Panc1 (cell line): ENCODE measurements at places on chromosomes 16 and 17.

- no peak for DNase-seq
Measured at GRCh38 chr16:31458073-31458843, 1.0 kb upstream of the ARMC5 start.

DNA sequence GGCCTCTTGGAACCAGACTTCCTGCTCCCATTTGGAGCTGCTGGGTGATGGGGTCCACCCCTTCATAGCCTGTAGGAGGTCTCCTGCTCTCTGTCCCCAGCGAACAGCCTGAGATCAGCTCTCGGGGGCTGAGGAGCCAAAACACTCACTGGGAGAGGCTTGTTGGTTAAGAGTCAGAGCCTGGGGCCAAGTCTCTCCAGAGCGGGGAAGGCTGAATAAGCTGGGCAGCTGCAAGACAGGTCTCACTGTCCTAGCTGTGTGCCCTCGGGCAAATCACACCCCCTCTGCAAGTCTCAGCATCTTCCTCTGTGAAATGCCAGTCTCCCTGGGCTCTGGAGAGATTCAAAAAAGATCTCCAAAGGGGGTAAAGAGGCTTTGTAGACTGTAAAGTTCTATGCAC lies 174.6 kb downstream of the WSCD1 start:
- DNase-seq = no peak

DNA sequence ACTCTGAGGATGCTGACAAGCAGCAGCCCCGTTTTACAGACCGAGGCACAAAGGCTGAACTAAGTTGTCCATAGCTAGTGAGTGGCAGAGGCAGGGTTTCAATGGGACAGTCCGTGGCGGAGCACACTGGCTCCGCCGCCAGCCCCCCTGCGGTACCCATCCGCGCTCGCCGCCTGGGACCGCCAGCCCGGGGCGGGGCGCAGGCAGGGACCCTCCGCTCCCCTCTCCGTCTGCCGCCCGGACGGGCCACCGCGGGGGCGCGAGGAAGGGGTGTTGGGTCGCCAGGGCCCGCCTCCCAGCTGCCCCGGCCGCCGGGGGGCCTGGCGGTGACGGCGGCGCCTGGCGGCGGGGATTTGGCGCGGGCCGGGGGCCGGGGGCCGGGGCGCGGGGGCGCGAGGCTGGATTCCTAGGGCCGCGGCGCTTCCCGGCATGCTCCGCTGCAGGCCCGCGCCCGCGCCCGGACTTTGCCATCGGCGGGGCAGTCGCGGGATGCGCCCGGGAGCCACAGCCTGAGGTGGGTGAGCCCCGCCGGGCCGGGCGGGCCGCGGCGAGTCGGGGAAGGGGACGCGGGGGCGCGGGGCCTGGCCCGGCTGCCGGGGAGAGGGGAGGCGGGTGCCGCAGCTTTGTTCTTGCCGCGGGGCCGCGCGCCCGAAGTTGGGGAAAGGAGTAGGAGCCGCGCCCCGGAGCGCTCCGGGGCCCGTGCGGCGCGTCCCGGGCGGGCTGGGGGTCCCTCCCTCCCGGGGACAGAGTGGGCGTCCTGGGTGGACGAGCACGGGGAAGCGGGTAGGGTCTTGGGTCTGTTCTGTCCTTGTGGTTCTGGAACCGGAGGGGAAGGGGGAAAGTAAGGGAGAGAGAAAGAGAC lies at the start of gene TMEM98:
Gene TMEM98 (plus strand): TSS at position 430 of the 862 bp plus-strand sequence. CDS start 3,376 bp downstream, outside the sequence.
- DNase-seq = no peak

GRCh38 chr16:82888591-82889001 lies 261.8 kb downstream of the CDH13 start:
- DNase-seq = no peak

GRCh38 chr16:4520913-4521312 lies 17.7 kb downstream of the CDIP1 start:
- no peak for DNase-seq

DNA sequence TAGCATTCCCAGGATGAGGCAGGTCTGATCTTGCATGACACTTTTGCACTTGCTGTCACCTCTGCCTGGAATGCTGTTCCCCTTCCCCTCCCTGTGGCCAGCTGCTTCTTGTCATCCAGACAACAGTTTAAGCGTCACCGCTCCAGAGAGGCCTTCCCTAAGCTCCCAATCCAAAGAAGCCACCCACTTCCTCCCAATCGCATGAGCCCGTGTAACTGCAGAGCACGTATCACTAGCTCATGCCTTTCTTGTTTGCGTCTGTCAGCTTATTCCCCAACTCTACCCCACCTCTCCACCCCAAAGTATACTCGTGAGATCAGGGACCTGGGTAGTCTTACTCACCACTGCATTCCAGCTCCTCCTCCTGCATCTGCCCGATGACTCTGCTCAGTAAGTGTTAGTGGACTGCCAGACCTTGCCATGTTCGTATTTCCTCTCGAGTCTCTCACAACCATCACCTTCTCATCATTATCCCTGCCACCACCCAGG lies 92.8 kb downstream of the GAS7 start:
- no peak for DNase-seq

DNA sequence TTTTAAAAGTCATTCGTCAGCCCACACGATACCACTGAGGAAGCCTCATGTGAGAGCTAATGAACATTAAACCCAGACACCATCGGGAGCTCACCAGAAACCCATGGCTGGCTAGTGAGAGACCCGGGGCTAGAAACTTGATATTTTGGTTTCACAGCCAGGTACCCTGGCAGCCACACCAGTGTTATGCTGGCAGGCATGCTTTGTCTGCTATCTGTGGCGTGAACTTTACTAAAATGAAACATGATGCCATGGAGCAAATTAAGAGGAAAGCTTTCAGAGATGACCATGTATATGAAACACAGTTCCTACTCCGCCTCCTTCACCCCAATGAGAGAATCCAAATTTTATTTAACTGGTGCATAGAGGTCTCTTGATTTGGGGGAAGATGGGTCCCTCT lies 291.2 kb downstream of the IRX3 start:
- DNase-seq = no peak

DNA sequence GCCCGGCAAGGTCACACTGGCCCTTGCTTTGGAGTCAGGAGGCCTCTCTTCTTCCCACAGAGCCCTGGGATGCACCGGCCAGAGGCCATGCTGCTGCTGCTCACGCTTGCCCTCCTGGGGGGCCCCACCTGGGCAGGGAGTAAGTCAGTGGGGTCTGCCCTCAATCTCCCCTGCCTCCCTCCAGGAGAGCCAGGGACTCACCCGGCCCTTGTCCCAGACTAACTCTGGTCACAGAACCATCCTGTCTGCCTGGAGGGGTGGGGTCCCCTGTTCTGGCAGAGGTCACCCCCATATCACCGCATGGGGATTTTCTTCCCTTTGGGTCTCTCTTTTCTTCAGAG lies 222 bp downstream of the ZG16B start:
- no peak for DNase-seq
